ENCODE measurements at places on chromosomes 5 and 9. TPM values are rescaled to one million over a fixed set of nuclear protein-coding genes. Genes with fewer than 3 reads are reported as not detected.

Gene FRMD3
- 0.14 TPM for total RNA-seq

Gene HTR4
- not detected for total RNA-seq

Gene BAAT
- total RNA-seq: not detected

Gene FBXO38
- total RNA-seq: 54.6 TPM

Gene CCDC127
- total RNA-seq: 7.0 TPM

Gene C7
- total RNA-seq: 1.1 TPM

Gene EPB41L4A
- 0.37 TPM for total RNA-seq

Gene LEAP2
- total RNA-seq: 0.14 TPM

Gene IZUMO3
- not detected for total RNA-seq

Gene SLC25A2
- total RNA-seq: 0.18 TPM

Gene SPINK7
- not detected for total RNA-seq

Gene PDE6A
- not detected for total RNA-seq

Gene PRDM9
- not detected for total RNA-seq

Gene DELE1
- 32.7 TPM for total RNA-seq

Gene PAEP
- total RNA-seq: not detected

Gene BARX1
- total RNA-seq: not detected

Gene FOXD4L3
- not detected for total RNA-seq

Gene FBXL17
- total RNA-seq: 8.4 TPM

Gene RFESD
- total RNA-seq: 1.7 TPM

Gene TMEFF1
- 0.57 TPM for total RNA-seq

Gene MYOT
- not detected for total RNA-seq

Gene OR5C1
- total RNA-seq: not detected

Gene ARID3C
- total RNA-seq: 0.14 TPM

Gene MIER3
- 12.2 TPM for total RNA-seq

Gene CBY3
- total RNA-seq: not detected

Gene SLC45A2
- 0.14 TPM for total RNA-seq

Gene ACSL6
- total RNA-seq: 0.09 TPM

Gene TEK
- 19.2 TPM for total RNA-seq

Gene FSTL4
- total RNA-seq: 0.09 TPM

Gene NEUROG1
- not detected for total RNA-seq

Gene CD274
- total RNA-seq: 2.2 TPM

Gene EFNA5
- total RNA-seq: 0.14 TPM

Gene HAVCR2
- 0.09 TPM for total RNA-seq

Gene FOXI1
- total RNA-seq: not detected
